NAMALWA (cell line): ENCODE measurements at places on chromosomes 4 and X.

- DNase-seq: peak; percentile 8
Measured at GRCh38 chr4:182385897-182386296, 142.7 kb downstream of the TENM3 start.

- DNase-seq: no peak
Measured at GRCh38 chr4:57492251-57492878, 382.2 kb upstream of the IGFBP7 start.

DNA sequence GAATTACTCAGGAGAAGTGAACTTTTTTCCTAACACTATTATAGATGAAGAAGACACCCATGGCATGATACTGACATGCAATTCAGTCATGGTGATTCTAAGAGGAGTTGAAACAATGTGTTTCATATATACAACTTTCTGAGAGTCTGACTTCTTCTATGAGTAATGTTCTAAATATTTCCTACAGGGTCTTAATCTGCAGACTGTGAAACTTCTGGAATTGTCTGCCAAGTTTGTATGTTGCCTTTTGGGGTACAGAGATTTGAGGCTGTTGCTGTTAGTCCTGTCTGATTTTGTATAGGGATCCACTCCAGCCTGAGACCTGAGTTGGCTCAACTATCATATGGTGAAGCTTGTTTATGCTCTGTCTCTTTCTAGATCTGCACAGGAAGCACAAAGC, 160.6 kb upstream of the GATB start:
- no peak for DNase-seq

DNA sequence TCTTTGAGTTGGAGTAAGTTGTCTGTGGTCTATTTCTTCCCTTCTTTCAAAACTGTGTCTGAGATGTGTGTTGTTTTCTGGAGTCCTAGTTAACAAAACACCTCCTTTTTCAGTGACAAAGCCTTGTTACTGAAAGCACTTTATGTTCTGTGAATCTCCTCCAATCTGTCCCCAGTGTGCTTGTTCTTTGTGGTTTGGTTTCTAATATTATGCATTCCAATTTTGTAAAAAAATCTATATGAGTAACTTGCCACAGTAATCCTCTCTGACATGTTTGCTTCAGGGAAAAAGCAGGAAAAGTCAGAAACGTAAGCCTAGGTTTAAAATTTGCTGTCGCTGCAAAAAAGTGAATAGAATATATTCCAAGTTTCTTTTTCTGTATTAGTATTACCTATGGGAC, 12.4 kb downstream of the PRRG1 start:
- DNase-seq: no peak

GRCh38 chr4:33959519-33959918, 2284.8 kb downstream of the ARAP2 start:
- no peak for DNase-seq

- peak; percentile 66 for DNase-seq
Measured at GRCh38 chr4:89434364-89434988, 126.9 kb upstream of the GPRIN3 start.

- DNase-seq: no peak
Measured at GRCh38 chrX:20116087-20116576, 575 bp downstream of the MAP7D2 start.

- no peak for DNase-seq
Measured at GRCh38 chr4:137310593-137311490, 221.5 kb downstream of the PCDH18 start.

GRCh38 chr4:824461-825062, 1.4 kb downstream of the CPLX1 start:
- DNase-seq: no peak

GRCh38 chr4:128818442-128818841, 8.9 kb downstream of the JADE1 start:
- DNase-seq: no peak

- DNase-seq: peak; percentile 65
Measured at GRCh38 chrX:44874420-44875184, 1.6 kb downstream of the KDM6A start.

GRCh38 chr4:87853108-87853507, 20.3 kb downstream of the MEPE start:
- DNase-seq: peak; percentile 57

DNA sequence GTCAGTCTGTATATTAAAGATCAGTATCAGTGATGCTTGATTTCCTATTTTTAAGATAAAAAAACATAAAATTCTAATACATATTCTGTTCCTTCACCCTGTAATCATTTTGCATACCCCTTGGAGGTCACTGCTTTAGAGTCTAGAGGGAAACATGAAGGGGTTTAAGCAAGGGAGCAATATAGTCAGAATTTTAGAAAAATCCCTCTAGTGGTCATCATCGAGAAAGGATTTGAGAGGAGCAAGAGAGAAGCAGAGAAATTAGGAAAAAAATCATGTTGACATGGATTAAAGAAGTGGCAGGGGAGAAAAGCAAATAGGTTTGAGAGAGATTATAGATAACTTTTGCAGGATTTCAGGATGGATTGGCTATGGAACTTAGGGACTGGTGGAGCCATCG, 11.1 kb downstream of the APEX2 start:
- DNase-seq: peak; percentile 26

GRCh38 chr4:175824076-175824475, 12.0 kb upstream of the GPM6A start:
- DNase-seq: peak; percentile 11

DNA sequence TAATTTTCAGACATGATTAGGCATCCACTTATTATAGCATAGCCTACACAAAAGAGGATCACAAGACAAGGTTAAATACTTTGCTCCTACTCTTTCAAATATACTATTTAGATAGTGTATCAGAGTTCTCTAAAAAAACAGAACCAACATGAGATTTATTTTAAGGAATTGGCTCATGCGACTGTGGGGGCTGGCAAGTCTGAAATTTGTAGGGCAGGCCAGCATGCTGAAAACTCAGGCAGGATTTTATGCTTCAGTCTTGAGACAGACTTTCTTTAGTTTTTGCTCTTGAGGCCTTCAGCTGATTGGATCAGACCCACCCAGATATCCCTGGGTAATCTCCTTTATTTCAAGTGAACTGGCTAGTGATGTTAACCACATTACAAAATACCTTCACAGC, 169.5 kb downstream of the MAML3 start:
- no peak for DNase-seq

DNA sequence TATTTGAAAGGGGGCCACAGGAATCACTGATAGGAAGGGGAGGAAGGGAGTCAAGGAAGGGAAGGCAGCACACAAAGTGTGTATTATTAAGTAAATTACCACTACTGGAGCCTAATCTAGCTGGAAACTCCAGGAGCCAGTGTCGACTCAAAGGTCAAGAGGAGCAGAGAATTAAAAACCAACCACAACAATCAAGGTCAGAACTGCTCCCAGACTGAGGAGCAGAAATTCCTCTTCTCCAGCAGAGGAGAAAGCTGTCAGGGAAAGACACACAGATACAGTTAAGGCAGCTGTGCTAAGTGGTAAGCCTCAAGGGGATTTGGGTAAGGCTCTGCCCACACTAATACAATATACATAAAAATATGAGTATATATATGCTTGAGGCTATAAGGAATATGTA, 87.5 kb upstream of the PTPN13 start:
- DNase-seq: no peak

GRCh38 chr4:105470766-105471165, 3.1 kb downstream of the PPA2 start:
- DNase-seq: no peak

DNA sequence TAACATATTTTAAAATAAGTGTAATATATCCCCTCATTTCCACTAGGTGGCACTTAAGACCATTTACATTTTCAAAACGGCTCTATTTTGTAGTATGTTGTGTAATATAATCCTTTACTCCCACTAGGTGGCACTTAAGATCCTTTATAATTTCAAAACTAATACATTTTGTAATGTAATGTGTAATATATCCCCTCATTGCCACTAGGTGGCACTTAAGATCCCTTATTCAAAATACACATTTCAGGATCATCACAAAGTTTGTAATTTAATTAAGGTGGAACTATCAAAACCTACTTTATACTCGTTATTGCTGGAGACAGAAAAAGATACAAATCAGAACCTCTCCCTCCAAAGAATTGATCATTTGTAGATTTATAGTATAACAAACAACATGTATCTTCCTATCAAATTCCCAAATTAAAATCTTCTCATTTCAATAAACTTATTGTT, 132.5 kb downstream of the ARHGAP6 start:
- peak; percentile 82 for DNase-seq

DNA sequence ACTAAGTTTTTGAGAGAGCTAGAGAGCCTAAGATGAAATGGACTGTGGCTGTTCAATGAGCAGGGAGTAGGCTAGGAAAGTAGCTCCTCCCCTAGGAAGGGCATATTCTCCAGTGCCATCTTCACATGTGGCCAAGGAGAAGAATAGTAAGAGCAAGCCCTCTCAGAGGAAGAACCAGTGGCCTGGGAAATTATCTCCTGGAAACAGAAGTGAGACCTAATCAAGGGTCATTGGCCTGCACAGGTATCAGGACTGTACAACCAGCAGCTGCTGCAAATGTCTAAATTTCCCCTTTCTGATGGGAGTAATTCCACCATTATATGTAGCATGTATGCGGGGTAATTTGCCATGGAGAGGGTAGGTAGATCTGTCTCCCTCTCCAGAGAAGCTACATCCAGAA, 334.8 kb upstream of the RASGEF1B start:
- no peak for DNase-seq
